ENCODE measurements at places on chromosomes 12 and 14. TPM values are rescaled to one million over a fixed set of nuclear protein-coding genes. Genes with fewer than 3 reads are reported as not detected.
A peak's percentile ranks its signal among the peaks of the same experiment; 100 is the strongest.

- no peak for DNase-seq
Observed at GRCh38 chr14:93078870-93079269, 36.9 kb downstream of the ITPK1 start.

DNA sequence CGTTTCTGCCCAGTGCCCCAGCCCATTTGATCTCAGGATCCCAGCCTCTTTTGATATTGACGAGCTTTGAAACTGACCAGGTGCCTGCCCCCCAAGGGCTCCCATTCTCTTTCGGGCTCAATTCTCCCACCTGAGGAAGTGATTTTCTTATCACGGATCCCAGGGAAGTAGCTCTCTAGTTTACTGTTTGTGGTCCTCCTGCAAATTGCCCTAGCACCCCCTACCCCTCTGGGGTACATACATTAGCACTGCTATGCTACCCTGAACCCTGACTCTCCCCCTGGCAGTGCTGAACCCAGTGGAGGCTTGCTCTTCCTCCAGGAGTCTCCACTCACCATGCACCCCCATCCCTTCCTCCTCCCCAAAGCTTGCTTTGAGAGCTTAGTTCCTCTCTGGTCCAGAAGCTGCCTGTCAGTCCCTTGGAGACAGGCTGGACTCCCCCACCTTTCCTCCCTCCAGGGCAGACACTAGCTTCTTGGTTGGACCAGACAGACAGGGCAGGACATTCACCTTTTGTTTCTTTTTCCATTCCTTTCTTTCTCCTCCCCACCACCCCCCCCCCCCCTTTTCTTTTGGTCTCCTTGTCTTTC, 4.4 kb upstream of the TBX3 start:
- no peak for DNase-seq

- no peak for DNase-seq
Observed at GRCh38 chr12:22318108-22318737, 16.3 kb downstream of the ST8SIA1 start.

- no peak for DNase-seq
Observed at GRCh38 chr12:129676411-129676810, 227.4 kb downstream of the TMEM132D start.

GRCh38 chr12:20547816-20548575, 147.1 kb upstream of the SLCO1C1 start:
- DNase-seq: no peak

GRCh38 chr14:50972734-50973133, 28.5 kb upstream of the PYGL start:
- no peak for DNase-seq

- no peak for DNase-seq
Observed at GRCh38 chr12:118874698-118875548, 106.4 kb upstream of the SRRM4 start.

- no peak for DNase-seq
Observed at GRCh38 chr12:132429946-132430643, 59.9 kb upstream of the FBRSL1 start.

GRCh38 chr12:109627633-109628032, 54.0 kb downstream of the MVK start:
- DNase-seq: no peak

DNA sequence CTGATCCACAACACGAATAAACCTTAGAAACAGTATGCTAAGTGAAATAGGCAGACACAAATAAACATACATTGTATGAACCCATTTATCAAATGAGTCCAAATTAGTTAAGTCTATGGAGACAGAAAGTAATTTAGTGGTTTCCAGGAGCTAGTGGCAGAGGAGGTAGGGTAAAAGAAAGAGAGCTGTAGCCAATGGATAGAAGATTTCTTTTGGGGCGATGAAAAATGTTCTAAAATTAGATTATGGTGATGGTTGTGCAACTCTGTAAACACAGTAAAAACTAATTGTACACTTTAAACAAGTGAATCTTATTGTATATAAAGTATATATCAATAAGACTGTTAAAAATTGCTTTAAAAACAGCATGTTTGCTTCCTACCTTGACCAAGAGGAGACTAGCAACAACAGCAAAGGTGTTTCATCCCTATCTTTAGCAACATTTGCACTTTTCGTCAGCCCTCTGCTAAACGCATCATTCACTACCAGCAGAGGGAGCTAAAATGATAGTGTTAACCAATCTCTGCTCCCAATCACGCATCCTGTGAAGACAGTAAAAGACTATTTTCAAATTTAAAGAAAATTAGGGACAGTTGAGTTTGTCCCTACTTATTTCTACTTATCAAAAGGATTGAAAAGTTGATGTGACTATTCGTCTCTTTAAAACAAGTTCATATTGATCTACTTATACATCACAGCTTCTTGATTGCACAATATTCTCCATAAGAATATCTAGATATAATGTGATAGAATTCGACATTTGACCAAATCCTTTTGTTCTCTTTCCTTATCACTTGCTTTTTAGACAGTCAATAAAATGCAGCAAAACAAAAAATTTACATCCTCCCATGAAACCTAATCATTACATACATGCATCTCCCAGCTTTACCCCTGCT, 24.0 kb upstream of the LGR5 start:
- DNase-seq: peak; percentile 41

Gene E2F7
- total RNA-seq: 9.3 TPM

Gene DBX2
- total RNA-seq: 0.73 TPM

Gene FAR2
- 41.4 TPM for total RNA-seq

Gene MSI1
- total RNA-seq: 16.4 TPM

Gene LRP1
- 109 TPM for total RNA-seq
